BJ (cell line): ENCODE measurements at places on chromosomes 2 and 18.

GRCh38 chr2:3108710-3109702 is 268.6 kb downstream of the EIPR1 start:
- no peak for DNase-seq

DNA sequence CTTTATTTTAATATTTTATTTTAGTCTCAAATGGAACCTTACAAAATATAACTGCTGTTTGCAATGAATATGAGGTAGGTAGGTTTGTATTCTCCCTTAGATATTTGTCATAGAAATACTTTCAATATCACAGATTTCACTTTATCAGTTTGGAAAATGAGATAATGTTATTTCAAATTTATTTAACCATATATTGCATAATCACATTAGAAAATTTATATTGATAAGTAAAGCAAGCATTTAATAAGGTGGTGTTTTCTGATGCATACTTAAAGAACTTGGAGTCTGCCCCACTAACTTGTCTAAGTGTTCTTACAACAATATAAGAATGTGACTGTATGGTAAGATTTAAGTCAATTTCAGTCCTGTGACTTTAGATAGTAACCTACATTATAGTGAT is 85.1 kb downstream of the UBE2E3 start:
- DNase-seq = no peak

GRCh38 chr2:17517481-17518211 is 594 bp downstream of the RAD51AP2 start:
- no peak for DNase-seq

GRCh38 chr2:174792309-174793025 is 28.2 kb upstream of the CHRNA1 start:
- no peak for DNase-seq

- DNase-seq = no peak
Observed at GRCh38 chr18:27413495-27414401, 228.6 kb upstream of the CHST9 start.

GRCh38 chr2:56113382-56113975 is 70.3 kb upstream of the CCDC85A start:
- no peak for DNase-seq

DNA sequence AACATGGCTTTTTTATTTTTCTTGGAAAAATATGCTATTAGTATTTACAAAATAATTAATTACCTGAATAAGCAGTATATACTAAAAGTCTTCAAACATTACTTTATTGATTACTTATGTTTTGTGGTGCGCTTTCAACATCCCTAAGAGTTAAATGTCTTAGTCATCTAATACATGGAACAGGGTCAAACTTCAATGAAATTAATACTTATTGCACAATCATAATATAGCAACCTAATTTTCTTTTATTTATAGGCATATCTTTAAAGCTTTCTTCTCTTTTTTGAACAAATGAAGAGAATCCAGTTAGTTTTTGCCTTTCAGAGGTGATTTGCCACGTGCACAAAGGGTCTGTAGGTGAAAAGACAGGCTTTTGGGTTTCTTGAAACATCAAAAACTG is 6.0 kb downstream of the LRATD1 start:
- DNase-seq = no peak

GRCh38 chr2:196239622-196240587 is 68.5 kb upstream of the STK17B start:
- DNase-seq = no peak
